DND-41 (cell line): ENCODE measurements at places on chromosomes 5 and 9.

GRCh38 chr5:74017112-74017511, 391.1 kb downstream of the ARHGEF28 start:
- DNase-seq: no peak

GRCh38 chr9:86046071-86046636, 53.2 kb downstream of the GOLM1 start:
- DNase-seq: no peak

DNA sequence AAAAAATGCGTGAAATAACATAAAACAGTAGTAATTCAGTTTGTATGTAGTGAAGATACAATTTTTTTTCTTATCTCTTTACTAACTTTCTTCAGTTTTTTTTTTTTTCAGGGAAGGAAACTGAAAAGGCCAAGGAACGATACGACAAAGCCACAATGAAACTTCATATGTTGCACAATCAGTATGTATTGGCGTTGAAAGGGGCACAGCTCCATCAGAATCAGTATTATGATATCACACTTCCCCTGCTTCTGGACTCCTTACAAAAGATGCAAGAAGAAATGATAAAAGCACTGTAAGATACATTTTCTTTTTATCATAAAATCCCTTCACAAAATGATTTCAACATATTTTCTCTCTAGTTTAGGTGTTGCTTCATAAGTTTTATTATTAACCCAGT, 120.0 kb downstream of the FER start:
- DNase-seq: no peak

GRCh38 chr5:170748951-170749471, 34.5 kb upstream of the GABRP start:
- DNase-seq: no peak

GRCh38 chr9:96383165-96383942, at the start of gene SLC35D2:
SLC35D2 (minus strand) TSS chr9:96383711; CDS start chr9:96383634, 77 bp downstream.
- no peak for DNase-seq

DNA sequence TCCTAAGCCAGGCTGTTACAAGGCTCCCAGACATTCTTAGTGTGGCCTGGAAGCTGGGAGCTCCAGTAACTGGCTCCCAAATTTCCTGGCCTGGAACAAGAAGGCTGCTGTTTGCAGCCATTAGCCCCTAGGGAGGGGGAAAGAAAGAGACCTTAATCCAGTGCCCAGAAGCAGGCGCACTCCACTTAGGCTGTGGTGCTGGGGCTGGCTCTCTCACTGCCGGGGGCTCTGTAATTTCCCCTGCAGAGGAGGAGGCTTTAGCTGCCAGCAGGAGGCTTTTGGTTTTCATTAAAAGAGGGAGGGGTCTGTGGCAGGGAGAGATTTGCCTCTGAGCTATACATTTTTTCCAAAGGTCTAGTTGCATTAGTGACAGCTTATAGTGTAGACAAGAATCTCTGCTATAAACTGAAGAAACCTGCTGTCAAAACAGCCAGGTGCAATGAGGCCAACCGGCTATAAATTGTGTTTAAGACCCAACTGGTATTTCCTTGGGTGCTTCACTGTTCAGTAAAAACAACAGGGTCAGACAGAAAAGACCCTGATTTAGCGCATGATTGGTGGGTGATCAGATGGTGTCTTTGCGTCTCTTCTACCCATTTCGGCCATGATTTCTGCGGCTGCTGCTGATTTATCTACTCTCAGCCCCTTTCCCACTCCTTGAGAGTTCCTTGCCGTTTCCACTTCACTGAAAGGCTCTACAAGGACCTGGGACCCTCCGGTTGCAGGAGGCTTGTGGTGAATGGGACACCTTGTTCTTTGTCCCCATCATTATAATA, 254.6 kb downstream of the AOPEP start:
- no peak for DNase-seq

GRCh38 chr9:114701988-114702387, 20.0 kb upstream of the TEX48 start:
- DNase-seq: no peak
